NCI-H187 (cell line): ENCODE measurements at places on chromosomes 11 and 22.

GRCh38 chr11:75635066-75635862 is 33.6 kb downstream of the MAP6 start:
- no peak for DNase-seq

DNA sequence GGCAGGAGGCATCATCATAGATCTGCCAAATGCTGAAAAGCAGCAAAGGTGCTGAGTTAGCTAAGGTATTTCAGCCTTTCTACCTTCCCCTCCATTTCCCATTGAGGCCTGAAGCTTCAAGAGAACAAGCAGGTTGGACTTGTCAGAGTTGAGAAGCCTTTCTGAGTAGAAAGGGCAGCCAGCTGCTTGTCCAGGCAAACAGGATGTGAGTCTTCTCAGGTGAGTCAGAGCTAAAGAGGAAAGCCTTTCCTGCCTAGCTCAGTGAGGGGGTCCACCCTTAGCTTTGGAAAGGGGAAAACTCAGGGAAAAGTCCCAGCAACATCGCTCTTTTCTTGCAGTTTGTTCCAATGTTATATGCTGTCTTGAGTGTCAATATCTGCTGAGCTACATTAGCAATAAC is 13.2 kb upstream of the MPZL2 start:
- no peak for DNase-seq

GRCh38 chr11:104907521-104908185 is 9.4 kb upstream of the CASP12 start:
- no peak for DNase-seq

DNA sequence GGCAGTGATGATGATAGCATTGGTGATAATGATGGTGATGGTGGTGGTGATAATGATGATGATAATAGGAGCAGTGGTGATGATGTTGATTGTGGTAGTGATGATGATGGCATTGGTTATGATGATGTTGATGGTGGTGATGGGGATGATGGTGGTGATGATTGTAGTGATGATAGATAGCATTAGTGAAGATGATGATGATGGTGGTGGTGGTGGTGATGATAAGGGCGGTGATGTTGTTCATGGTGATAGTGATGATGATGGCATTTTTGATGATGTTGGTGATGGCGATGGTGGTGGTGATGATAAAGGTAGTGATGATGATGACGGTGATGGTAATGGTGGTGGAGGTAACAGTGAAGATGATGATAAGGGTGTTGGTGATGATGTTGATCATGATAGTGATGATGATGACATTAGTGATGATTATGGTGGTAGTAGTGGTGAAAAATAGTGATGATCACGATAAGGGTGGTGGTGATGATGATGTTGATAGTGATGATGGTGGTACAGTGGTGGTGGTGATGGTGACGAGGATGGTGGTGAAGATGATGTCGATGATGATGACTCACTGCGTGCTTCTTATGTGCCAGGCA is 93.0 kb downstream of the MPPED1 start:
- no peak for DNase-seq

DNA sequence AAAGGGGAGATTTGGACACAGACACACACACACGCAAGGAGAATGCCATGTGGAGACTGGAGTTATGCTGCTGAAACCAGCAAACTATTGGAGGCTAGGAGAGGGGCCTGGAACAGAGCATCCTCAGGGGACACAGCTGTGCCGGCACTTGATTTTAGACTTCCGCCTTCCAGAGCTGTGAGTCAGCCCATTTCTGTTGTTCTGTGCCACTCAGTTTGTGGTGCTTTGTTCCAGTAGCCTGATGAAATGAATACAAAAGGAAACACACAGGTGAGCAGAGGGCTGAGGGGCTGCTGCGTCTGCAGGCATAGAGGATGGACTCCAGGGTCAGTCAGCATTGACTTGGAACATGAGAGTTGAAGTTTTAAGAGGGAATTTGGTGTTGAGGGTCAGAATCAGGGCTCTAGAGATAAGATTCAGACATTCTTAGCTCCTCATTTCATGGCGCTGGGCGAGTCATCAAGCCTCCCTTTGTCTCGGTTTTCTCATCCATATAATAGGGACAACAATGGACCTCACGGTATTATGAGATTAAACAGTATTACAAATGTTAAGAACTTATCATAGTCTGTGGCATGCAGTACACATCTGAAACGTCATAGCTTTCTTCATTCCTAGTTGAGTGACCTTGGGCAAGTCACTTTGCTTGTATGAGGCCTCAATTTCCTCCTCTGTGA is 191.0 kb downstream of the MIAT start:
- DNase-seq: no peak

DNA sequence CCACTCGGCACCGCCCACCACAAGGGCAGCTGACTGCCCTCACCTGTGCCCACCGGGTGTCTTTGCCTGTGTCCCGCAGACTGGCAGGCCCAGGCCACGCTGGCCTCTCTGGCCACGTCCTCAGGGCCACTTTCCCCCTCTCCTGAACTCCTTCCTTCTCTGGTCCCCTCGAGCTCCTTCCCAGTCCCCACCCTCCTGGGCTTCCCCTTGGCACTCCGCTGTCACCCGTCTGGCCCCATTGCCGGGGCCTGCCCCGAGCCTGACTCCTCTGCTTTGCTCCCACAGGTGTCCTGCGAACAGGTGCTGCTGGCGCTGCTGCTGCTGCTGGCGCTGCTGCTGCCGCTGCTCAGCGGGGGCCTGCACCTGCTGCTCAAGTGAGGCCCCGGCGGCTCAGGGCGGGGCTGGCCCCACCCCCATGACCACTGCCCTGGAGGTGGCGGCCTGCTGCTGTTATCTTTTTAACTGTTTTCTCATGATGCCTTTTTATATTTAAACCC is 14.2 kb downstream of the MCAT start:
- DNase-seq: peak; percentile 61

DNA sequence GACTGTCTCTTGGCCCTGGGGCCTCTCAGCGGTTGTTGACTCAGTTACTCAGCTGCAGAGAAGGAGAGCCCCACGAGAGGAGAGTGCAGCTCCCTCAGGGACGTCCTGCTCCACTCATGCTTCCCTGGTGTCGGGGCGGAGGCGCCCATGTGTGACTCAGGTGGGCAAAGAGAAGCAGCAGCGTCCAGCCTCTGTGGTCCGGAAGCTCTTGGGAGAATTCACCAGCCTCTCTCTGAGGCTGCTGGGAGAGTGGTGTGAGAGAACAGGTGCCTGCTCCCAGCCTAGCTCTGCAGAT is 25.7 kb downstream of the GLB1L2 start:
- no peak for DNase-seq

DNA sequence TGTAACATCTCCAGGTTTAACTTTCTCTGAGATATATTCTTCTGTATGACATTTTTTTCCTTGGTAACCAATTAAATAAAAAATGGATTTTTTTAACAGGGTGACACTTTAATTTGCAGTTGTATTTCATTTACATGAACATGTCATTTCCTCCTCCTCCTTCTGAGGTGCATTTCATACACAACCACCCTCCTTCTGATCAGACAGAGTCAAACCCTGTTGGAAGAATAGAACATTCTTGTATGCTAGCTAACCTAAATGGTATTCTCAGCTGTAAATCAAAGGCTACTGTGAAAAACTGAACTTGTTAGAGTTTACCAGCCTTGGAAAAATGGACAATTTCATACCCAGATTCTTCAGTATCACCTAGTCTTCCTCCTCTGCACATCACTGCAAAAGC is 52.7 kb upstream of the CHRM4 start:
- DNase-seq: no peak

- no peak for DNase-seq
Observed at GRCh38 chr11:48007677-48008076, 27.3 kb downstream of the PTPRJ start.

DNA sequence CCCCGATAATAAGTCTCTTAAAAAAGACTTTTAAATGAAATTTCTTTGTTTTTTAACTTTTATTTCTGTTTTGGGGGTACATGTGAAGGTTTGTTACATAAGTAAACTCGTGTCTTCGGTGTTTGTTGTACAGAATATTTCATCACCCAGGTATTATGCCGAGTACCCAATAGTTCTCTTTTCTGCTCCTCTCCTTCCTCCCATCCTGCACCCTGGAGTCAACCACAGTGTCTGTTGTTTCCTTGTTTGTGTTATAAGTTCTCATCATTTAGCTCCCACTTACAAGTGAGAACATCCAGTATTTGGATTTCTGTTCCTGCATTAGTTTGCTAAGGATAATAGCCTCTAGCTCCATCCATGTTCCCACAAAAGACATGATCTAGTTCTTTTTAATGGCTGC is 1.6 kb upstream of the GSTP1 start:
- no peak for DNase-seq

- no peak for DNase-seq
Observed at GRCh38 chr11:120575461-120575860, 63.9 kb downstream of the GRIK4 start.

- no peak for DNase-seq
Observed at GRCh38 chr22:41596776-41597634, 7.4 kb upstream of the PMM1 start.

GRCh38 chr11:8766988-8767374 is 84.4 kb downstream of the RPL27A start:
- DNase-seq: no peak

GRCh38 chr11:11626128-11626527 is 4.3 kb upstream of the GALNT18 start:
- no peak for DNase-seq

- DNase-seq: no peak
Observed at GRCh38 chr22:37774728-37775127, 33.0 kb upstream of the GCAT start.

DNA sequence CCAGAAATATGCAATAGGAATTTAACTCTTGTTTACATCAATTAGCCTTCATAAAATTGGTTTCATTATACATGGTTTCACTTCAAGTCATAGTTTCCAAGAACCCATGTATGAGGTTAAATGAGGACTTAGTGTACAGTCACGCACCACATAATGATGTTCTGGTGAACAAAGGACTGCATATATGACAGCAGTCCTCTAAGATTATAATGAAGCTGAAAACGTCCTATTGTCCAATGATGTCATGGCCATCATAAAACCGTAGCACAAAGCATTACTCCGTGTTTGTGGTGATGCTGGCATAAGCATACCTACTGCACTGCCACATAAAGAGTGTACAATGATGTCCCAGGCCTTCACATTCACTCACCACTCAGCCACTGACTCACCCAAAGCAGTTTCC is 31.1 kb downstream of the SMCO4 start:
- DNase-seq: no peak

- DNase-seq: no peak
Observed at GRCh38 chr11:66884443-66884842, 27.6 kb downstream of the LRFN4 start.

DNA sequence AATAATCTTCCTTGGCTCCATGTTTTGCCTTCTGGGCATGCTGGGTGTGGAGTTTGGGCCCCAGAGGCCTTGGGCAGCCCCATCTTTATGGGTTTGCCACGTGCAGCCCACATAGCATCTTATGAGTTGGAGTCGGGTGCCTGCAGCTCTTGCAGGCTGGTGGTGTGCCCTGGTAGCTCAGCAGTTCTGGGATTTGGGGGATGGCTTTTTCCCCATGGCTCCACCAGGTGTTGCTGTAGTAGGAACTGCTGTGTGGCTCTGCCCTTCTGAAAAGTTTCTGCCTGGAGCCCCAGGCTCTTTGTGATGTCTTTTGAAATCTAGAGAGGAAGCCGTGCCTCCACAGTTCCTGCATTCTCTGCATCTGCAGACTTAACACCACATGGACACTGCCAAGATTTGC is 16.8 kb downstream of the EED start:
- DNase-seq: no peak

- no peak for DNase-seq
Observed at GRCh38 chr11:10604340-10604748, 35.9 kb upstream of the LYVE1 start.

DNA sequence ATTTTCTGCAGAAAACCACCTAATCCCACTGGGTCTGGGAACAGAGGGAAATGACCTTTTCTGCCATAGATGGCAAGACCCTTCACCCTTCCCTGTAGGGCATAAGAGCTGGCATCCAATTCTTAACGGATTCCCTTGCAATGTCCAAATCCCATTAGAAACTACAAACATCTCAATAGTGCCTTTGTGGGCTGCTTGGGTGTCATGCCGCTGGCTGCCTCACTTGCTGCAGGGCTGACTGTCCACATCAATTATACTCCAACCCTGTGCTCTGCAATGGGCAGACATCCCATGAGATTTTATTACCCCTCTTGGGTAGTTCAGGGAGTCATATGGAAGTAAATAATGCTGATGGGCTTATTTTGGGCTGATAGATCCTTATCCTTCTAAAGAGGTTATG is 7.3 kb downstream of the GRAP2 start:
- no peak for DNase-seq

DNA sequence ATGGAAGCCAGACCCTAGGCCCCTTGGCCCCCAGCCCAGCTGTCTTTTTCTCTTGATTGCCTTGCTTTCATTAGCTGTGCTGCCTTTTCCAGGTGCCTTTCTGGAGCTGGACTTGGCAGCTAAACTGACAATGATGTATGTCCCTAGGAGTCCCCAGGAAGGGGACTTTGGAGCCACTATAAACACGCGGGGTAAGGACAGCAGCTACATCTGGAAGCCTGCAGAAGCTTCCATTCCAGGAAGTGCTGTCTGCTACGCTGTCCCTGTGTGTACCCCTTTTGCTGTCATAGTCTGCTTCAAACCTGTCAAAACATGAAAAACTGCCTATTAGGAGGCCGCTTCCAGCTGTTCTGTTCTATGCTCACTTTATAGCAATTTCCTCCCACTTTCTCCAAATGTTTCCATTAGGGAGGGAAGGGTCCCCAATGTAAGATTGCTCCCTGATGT is 153.3 kb upstream of the RAG2 start:
- DNase-seq: no peak

DNA sequence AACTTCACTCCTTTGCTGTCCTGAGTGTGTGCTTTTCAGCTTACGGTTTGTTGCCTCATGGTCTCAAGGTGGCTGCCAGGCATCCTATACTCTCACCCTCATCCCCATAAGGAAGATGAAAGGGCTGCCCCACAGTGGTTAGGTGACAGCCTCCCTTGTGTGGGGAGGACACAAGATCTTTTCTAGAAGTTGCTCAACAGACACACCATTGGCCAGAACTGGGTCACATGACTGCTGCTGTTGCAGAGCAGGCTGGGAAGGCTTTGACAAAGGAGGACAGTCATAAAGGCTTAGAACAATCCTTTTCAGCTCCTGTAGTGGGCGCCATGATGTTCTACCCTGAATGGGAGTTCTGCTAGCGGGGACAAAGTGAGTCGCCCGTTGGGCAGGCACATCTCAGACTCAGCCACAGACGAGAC is 69.7 kb upstream of the RASD2 start:
- no peak for DNase-seq

- no peak for DNase-seq
Observed at GRCh38 chr11:65209711-65210360, 28.1 kb downstream of the CAPN1 start.

DNA sequence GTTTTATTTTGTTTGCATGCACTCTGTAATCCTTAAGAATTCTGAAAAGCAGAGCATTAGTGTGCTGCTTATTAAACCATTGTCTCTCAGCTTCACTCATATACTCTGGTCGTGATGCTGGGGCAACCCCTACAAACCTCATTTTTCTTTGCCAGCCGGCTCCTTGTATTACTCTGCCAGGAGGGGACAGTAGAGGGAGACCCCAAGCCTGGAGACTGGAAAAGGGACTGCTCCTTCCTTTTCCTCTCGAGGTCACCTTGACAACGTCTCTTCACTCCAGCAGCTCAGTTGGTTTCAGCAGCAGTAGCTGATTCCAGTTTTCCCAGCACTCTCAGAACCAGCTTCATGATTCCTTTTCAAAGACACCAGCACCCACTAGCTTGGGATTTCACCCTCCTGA is 2.8 kb upstream of the JHY start:
- DNase-seq: peak; percentile 18

GRCh38 chr11:120714438-120714837 is 202.9 kb downstream of the GRIK4 start:
- no peak for DNase-seq

- DNase-seq: no peak
Observed at GRCh38 chr11:68314203-68315170, 2.1 kb downstream of the LRP5 start.
